Posterior vena cava (tissue), 2 donors: ENCODE measurements at places on chromosomes 11 and 22. TPM values are rescaled to one million over a fixed set of nuclear protein-coding genes. Genes with fewer than 3 reads are reported as not detected.

DNA sequence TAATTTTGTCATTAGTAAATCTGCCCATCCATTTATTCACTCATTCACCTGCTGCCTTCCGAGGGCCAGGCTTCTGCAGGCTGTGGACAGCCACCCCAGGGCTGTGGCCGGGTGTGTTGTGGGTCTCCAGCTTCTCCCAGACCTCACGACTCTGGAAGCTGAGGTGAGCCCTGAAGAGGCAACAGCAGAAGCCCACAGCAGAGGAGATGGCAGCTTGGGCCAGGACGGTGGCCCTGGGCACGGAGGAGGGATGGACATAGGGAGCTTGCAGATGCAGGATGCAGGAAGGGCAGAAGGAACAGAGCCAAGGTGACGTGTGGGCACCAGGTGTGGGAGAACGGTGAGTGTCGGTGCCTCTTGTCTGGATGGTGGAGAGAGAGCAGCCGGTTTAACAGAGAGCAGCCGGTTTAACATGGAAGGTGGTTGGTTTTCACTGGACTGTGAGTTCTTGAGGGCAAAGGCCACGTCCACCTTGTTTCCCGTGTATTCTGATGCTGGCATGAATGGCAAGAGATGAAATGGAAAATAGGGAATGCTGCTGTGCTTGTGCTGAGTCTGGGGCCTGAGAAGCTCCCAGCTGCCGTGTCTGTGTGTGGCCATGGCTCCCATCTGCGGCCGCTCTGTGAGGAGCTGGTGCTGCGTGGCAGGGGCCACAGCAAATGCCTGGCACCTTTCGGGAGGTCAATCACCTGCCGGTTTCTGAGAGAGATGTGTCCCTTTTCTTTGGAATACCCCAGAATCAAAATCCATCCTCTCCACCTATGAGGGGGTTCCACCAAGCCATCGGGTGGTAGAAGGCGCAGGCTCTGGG lies 669.9 kb downstream of the BRD1 start:
- peak; percentile 59 for DNase-seq

DNA sequence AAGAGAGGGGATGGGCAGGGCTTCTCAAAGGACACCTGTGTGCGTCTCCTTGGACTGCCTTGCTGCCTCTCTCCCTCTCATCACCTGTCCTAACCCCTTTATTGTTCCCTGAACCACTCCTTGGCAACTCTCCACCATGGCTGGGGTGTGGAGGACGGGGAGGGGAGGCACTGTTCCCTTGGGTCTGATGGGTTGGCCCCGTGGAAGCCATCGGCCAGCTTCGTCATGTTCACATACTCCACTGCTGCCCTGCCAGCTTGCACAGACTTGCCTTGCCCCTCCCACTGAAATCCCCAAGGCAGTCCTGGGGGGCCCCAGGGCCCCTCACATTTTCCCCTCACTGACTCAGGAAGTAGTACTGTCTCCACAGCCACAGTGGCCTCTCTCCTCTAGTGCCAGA lies 36.1 kb upstream of the LRRC32 start:
- peak; percentile 35 for DNase-seq

- no peak for DNase-seq
Observed at GRCh38 chr22:41442240-41442792, 4.3 kb downstream of the TOB2 start.

DNA sequence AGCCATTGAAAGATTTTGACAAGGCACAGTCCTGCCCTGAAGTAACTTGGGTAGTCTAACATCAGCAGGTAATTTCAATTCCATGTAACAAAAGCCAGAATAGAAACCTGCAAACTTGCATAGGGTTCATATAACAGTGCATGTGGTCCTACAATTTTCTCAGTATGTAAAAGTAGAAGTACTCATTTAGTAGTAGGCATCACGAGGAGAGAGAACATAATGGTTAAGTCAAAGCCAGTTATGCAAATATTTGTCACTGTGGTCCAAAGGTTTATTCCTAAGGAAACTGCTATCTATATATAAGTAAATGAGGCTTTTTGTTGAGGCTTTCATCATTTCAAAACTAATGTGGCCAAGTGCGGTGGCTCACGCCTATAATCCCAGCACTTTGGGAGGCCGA lies 10.1 kb downstream of the ATP5MG start:
- DNase-seq, result no peak

DNA sequence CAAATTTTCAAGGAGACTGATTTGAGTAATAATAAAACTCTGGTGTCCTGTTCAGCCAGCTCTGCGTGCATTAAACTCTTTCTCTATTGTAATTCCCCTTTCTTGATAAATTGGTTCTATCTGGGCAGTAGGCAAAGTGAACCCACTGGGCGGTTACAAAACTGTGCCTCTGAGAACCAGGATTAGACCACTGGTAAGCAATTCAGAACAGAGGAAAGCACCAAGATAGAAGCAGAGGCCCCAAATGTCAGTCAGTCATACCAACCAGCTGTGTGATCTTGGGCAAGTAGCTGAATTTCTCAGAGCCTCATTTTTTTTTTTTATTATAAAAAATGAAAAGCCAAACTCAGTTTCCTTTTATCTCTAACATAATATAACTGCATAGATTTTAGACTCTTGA lies 54.9 kb downstream of the TRIM44 start:
- DNase-seq, result no peak

PHF5A gene
- 33.5 TPM for total RNA-seq

CALCA gene
- total RNA-seq, result not detected

IRAG1 gene
- total RNA-seq, result 366 TPM
